ENCODE measurements at places on chromosomes 4 and X. TPM values are rescaled to one million over a fixed set of nuclear protein-coding genes. Genes with fewer than 3 reads are reported as not detected.

The ADH1C gene
- total RNA-seq, result not detected

The ADRA2C gene
- total RNA-seq, result 28.1 TPM

- no peak for DNase-seq
Measured at GRCh38 chr4:7852568-7853185, 87.0 kb downstream of the AFAP1 start.

GRCh38 chr4:141246683-141247429 is 26.2 kb downstream of the ZNF330 start:
- no peak for DNase-seq

- DNase-seq, result no peak
Measured at GRCh38 chrX:136754651-136755050, 26.1 kb downstream of the ARHGEF6 start.
